AG10803 (cell line): ENCODE measurements at places on chromosomes 6 and 20.

GRCh38 chr20:56361900-56362299 lies 3.1 kb downstream of the FAM210B start:
- DNase-seq, result no peak

DNA sequence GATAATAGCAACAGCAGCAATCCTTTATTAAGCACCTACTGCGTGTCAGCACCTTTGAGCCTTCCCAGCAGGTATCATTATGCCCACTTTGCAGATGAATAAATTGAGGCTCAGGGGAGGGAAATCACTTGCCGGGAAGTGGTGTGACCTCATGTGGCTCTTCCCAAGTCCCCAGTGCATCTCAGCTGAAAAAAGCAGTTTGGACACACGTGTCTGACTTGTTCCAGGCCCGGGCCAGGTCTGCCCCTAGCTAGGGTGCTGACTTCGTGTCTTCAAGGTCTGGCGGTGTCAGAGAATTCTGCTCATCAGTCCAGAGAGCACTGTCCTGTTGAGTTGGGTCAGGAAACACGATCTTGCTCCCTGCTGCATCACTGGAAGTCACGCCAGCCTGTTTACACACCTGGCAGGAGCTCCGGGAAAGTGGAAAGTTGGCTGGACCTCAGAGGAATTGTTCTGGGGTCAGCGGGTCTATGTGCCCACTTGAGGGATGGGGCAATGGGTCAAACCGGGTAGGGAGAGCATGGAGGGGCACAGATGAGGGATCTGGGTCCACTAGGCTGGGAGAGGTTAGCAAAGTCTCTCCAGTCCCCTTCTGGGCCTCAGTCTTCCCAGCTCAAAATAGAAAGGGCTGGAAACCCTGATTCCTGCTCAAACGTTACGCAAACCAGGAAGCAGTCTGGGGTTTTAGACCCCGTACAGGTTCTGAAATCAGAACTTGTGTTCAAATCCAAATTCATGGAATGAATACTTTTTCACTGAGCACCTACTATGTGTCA lies 10.5 kb downstream of the SLC13A3 start:
- DNase-seq, result no peak

DNA sequence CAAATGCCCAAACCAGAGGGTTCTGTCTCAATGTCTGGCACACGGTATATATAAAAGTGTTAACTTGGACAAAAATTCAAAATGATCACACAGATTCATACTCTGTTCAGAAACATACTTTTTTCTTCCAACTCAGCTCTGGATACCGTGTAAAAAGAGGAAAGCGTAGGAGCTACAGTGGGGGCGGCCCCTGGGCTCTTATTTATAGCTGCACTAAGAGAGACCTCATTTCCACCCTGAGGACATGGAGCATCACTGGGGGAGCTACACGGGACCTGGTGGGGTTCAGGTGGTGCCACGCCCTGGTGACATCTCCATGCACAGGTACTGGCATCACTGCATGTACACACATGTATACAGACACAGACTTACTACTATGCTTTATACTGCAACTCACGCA lies 185.9 kb upstream of the FOXQ1 start:
- no peak for DNase-seq

GRCh38 chr20:8855315-8855714 lies 213.6 kb upstream of the PLCB4 start:
- DNase-seq, result peak; percentile 83

- DNase-seq, result no peak
These were observed 15.7 kb upstream of the MRAP2 start for GRCh38 chr6:84017709-84018452.
